Stimulated activated CD4-positive, alpha-beta T cell treated with anti-CD3 and anti-CD28 coated beads, Interleukin-1b, Interleukin-23, amount 100 ng/mL, for 1 hour (primary cell): ENCODE measurements at places on chromosomes 1 and 21.

DNA sequence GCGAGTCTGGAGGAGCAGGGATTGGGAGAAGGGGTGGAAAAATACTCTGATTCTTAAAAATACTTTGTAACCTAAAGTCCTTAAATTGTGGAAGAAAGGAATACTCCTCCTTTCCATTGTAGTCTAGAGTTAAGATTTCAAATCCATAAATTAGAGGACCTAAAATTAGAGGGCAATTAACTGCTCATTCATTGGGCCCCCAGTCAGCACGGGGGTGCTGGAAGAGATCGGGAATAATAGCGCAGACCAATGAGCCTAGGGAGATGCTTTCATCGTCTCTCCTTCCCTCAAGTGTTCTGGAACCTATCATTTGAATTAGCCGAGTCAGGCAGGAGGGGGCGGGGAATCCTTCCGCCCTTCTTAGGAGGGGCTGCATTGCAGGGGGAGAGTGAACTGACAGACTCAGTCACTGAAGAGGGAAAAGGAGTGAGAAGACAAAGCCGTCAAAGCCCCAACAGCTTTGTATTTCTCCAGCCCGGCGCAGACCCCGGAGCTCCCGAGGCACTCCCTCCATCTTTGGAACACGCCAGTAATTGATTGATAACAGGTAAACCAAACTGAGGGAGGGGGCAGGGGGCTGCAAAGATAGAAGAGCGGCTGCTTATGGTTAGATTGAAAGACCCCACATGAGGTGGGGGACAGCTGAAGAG, at the start of gene MLLT11:
Gene MLLT11, plus strand, starts transcription at position 391 of the 650 bp plus-strand sequence. CDS start 6,828 bp downstream, outside the sequence.
- no peak for DNase-seq

GRCh38 chr1:11331036-11331944, 58.3 kb downstream of the UBIAD1 start:
- no peak for DNase-seq

DNA sequence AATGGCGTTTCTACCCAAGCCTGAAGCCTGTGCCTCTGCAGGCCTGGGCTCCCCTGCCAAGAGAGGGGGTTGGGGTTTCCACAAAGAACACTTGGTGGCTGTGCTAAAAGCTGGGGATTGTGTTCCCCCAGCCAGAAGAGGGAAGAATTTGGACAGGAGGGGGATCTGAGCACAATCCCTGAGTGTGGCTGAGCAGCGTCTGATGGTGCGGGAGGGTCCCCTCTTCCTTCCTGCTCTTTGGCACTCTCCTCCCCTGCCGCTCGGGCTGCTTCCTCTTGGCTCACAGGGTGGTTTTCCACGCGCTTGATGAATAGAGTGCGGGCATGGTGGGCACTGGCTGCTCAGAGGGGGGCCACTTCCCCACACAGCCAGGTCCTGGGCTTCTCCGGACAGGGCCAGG, 3.7 kb downstream of the GPR37L1 start:
- no peak for DNase-seq

DNA sequence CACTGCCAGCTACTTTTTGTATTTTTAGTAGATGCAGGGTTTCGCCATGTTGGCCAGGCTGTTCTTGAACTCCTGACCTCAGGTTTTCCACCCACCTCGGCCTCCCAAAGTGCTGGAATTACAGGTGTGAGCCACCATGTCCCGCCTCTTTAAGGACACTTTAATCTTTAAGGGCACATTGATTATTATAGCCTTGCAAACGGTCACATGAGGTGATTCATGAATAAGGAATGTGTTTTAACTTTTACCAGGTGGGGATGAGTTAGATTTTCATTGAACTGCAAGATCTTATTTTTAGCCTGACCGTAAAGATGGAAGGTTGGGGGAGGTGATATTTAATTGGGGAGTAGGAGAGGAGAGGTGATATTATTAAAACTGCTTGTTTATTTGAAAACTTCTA, 61.9 kb downstream of the TBCE start:
- DNase-seq: no peak

DNA sequence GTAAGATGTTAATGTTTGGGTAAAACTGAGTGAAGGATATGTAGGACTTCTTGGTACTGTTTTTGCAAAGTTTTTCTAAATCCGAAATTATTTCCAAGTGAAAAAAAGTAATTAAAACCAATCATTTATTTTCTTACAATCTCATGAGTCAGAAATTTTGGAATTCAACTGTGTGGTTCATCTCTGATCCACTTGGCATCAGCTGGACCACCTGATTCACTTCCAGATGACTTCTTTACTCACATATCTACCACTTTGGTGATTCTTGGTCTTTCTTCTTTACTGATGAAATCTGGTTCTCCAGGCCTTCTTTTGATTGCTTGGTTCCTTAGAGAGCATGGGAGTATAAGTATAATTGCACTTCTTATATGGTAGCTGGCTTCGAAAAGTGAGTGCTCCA, 254.9 kb upstream of the CACYBP start:
- DNase-seq: no peak

DNA sequence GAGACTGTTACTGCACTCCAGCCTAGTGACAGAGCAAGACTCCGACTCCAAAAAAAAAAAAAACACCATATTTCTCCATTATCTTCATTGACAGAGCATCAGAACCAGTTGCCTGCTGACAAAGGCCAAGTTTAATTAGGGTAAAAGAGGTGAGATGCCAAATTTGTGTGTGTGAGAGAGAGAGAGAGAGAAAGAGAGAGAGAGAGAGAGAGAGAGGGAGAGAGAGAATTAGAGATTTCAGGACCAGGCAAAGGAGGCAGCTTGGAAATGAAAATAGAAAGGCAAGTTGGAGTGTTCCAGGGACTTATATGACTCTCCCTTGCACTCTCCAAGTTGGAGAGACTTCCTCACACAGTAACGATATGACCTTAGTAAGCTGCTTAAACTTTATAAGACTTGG, 24.3 kb upstream of the UAP1 start:
- no peak for DNase-seq

DNA sequence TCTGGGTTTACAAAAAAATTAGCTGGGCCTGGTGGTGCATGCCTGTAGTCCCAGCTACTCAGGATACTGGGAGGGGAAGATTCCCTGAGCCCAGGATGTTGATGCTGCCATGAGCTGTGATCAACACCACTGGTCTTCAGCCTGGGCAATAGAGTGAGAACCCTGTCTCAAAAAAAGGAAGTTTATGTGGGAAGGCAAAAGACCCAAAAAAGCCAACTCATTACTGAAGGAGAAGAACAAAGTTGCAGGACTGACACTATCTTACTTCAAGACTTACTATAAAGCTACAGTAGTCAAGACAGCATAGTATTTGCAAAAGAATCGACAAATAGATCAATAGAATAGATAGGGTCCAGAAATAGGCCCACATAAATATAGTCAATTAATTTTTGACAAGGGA, 9.2 kb upstream of the PTGS2 start:
- no peak for DNase-seq

DNA sequence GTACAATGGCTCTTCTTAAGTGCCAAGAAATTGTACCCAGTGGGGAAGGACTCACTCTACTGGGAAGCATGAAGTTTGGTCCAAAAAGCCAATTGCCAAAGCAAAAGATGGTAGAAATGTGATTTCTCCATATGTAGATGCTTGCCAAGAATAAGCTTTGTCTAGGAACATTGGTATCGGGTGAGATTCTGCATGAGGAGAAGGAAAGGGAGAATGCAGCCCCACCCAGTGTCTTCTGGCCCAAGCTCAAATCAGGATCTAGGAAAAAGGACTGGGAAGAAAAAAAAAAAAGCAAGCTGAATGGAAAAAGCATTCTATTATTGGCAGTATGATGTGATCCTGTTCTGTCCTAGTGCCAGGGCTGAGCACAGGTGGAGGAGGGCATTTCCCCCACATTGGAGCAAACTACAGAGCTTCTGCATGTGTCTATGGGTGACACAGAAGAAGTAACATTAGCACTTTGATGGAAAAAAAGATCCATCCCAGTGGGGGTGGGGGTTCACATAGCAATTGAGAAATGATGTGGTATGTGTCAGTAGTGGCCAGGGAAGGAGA, 226.6 kb downstream of the KCNH1 start:
- no peak for DNase-seq

DNA sequence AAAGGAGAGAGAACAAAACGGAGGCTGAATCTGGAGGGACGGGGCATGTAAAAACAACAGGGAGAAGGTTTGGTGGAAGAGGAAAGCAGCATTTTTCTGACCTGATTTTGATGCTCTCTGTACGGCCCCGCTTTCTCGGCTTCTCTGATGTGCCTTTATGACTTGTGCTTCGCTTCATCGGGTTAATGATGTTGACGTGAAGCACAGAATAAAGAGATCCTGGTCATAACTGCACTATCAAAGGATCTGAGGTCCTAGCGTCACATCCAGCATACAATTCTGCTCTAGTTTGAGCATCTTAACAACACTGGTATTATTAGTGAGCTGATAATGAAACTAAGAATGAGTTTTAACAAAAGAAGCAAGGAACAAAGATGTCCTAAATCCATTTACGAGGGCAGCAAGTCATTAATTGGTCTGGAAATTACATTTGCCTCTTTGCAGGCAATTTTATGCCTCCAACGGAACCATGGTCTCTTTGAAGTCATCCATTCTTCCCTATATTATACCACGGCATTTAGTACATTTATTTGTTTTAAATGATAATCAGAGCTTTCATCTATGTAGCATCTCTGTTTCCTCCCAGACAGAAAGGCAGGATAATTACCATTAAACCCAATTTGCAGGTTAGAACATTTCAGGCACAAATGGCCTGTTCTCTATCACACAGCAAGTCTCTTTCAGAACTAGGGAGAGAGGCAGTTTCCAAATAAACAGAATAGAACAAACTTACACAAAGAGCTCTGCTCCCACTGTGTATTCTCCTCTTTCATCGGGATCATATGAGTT, 45.3 kb upstream of the B3GALNT2 start:
- DNase-seq: no peak

DNA sequence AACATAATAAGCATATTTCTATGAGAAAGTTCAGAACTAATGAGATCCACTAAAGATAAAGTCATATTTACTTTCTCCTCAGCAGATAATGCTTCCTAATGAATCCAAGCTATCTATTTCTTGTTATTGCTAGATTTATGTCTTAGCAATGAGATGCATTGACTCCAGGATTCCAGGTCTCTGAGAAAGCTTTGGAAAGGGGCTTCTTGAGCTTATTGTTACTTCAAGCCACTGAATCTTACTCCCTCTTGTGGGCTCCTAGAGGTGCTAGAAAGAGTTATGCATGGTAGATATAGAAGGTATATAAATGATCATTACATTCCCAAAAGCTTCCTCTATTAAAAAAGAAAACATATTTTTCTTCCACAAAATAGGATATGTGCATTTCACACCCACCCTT, 246.4 kb upstream of the ADAMTS5 start:
- DNase-seq: no peak

GRCh38 chr1:163824490-163824889, 502.7 kb downstream of the NUF2 start:
- no peak for DNase-seq

DNA sequence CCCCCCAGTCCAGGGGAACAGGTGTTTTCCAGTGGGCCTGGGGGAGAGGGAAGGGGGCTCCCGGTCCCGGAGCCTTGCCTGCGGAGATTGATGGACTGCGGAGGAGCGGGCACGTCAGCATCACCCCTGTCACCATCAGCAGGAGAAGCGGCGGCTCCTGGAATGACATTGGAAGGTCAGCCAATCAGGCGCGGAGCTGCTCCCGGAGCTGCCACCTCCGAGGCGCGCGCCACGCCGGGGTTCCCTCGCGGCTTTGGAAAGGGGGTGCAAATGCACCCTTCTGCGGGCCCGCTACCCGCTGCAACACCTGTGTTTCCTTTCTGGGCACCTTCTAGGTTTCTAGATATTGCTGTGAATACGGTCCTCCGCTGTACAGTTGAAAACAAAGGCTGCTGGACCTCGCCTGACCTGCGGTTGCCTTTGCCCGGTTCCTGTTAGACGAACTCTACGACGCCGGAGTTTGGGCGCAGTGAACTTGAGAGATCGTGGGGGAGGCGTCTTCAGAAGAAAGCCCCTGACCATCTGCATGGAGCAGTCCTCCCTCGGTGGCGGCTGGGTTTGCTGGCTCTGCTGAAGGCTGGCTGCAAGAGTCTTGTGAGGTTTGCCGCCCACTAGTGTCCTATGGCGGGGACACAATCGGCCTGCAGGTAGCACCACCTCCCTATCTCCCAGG, 5.3 kb downstream of the DSCAM start:
- no peak for DNase-seq
